ENCODE measurements at places on chromosomes 1 and 21. TPM values are rescaled to one million over a fixed set of nuclear protein-coding genes. Genes with fewer than 3 reads are reported as not detected.
A peak's percentile ranks its signal among the peaks of the same experiment; 100 is the strongest.

Gene DNASE2B
- 0.09 TPM for total RNA-seq

Gene HFM1
- 4.0 TPM for total RNA-seq

- no peaks in the 10 kb centered on the region for H3K36me3 ChIP-seq
- peaks cover 5% of the 10 kb centered on the region for H3K4me1 ChIP-seq
- no peak overlapping the region for H3K4me3 ChIP-seq
These were observed 416.8 kb downstream of the NPHP4 start for GRCh38 chr1:5575396-5575940.

- no peaks in the 10 kb centered on the region for H3K27me3 ChIP-seq
- peaks cover 3% of the 10 kb centered on the region for H3K4me1 ChIP-seq
- no peak overlapping the region for H3K27ac ChIP-seq
These were observed 30.2 kb downstream of the EVI5 start for GRCh38 chr1:92754719-92755050.

- peak overlapping the region; percentile 38 for H3K27ac ChIP-seq
- DNase-seq, result peak; percentile 59
- peaks cover 35% of the 10 kb centered on the region for H3K4me1 ChIP-seq
These were observed 1.9 kb downstream of the ADARB1 start for GRCh38 chr21:45076245-45076711.

Gene ATP5PB
- total RNA-seq, result 368 TPM

Gene PBX1
- 42.7 TPM for total RNA-seq

Gene SYTL1
- 0.62 TPM for total RNA-seq

GRCh38 chr1:70915258-70916033 lies 132.2 kb downstream of the PTGER3 start:
- H3K36me3 ChIP-seq, result no peaks in the 10 kb centered on the region
- no peak overlapping the region for H3K4me3 ChIP-seq
- no peaks in the 10 kb centered on the region for H3K27me3 ChIP-seq

- H3K27me3 ChIP-seq, result no peaks in the 10 kb centered on the region
- H3K4me3 ChIP-seq, result no peak overlapping the region
- H3K36me3 ChIP-seq, result no peaks in the 10 kb centered on the region
- peak overlapping the region; percentile 1 for H3K27ac ChIP-seq
- no peak for DNase-seq
These were observed 68.9 kb downstream of the CDC7 start for GRCh38 chr1:91569411-91570119.
